Activated CD4-positive, alpha-beta T cell treated with anti-CD3 and anti-CD28 coated beads, Interleukin-2, amount 10 ng/mL, durations not matched to agents 24 days and 14 days (primary cell): ENCODE measurements at places on chromosomes 12 and 14. TPM values are rescaled to one million over a fixed set of nuclear protein-coding genes. Genes with fewer than 3 reads are reported as not detected.

AMIGO2 gene
- 13.6 and 14.4 TPM in 2 replicates for total RNA-seq

POP5 gene
- 74.0 and 76.0 TPM in 2 replicates for total RNA-seq

BCAT1 gene
- total RNA-seq, result 49.7 and 51.9 TPM in 2 replicates

RASSF8 gene
- total RNA-seq, result 0.17 and 0.37 TPM in 2 replicates

MGP gene
- total RNA-seq, result not detected in 2 replicates

TMPRSS12 gene
- total RNA-seq, result not detected in 2 replicates

SLC38A4 gene
- not detected in 2 replicates for total RNA-seq

FOXA1 gene
- 0.07 TPM in 1 of 2 replicates, not detected in the other for total RNA-seq
